Natural killer cell (primary cell): ENCODE measurements at places on chromosomes 1 and 21.

DNA sequence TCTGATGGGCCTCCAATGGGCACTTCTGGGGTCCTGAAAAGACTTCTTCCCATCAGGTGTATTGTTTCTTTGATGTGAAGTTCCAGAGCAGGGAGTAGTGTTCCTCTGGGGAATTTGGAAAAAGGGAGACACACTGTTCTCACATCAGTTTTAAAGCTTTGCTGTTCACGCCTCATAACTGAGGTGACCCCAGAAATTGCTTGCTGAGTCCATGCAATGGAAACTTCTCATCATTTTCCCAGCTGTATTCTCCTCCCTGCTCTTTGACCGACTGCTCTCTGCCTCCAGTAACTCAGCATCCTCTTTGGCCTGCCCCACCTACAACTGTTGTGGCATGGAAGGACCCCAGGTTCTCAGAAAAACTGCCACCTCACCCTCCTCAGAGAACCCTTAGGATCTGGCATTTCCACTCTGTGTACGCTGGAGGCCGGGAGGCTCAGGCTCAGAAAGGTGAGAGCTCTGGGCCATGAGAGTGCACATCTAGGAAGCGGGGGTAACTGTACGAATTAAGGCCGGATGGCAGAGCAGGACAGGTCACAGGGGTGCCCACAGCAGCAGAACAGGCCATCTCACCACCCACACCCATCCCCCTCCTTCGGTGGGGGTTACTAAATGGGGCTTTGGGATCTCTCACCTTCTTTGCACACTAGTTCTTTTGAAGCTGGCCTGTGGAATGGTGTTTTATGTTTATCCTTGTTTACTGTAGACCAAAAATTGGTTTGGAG, 51.2 kb downstream of the STX6 start:
- no peak for DNase-seq

DNA sequence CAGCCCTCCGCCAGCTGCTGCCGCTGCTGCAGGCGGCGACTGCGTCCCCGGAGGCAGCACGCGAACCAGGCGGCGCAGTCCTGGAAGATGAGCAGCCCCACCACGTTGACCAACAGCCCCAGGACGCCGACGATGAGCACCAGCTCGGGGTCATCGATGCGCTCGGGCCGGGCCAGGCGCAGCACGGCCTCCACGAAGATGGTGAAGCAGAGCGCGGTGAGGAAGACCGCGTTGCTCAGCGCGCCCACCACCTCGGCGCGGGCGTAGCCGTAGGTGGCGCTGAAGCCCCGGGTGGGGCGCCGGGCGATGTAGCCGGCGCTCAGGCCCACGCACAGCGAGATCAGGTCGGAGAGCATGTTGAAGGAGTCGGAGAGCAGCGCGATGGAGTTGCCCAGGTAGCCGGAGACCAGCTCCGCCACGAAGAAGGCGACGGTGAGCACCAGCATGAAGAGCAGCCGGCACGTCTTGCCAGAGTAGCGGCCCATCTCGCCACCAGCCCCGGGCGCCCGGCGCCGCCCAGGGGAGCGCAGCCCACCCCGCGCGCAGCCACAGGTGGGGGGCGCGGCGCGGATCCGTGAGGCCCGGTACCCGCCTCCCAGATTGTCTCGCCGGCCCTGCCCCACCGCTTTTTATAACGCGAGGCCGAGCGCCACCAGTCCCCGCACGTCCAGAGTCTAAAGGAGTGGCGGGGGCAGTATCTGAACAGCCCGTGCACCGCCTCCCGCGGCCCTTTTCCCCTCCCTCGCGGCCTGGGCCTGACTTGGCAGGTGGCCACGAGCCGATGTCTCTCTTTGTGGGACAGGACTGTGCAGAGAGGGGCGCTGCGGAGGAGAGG, at the start of gene SLC30A10:
Gene SLC30A10 (minus strand): TSS at position 602 of the 835 bp plus-strand sequence. CDS start 117 bp downstream, at position 485.
- DNase-seq = no peak

DNA sequence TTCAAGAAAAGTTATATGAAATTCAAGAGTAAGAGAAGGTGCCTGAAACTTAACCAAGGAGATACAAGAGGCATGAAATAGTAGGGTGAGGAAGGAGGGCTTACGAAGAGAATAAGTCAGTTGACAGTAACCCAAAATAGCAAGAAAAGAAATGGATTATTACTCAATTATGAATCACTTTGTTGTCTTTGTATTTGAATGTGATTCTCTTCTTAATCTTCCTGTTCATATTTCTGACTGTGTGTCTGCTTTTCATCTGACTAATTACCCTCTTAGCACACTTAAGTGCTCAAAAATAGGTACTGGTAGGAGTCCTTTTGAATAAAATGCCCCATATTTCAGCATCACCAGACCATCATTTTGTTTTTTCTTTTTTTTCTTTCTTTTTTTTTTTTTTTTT, 39.4 kb downstream of the GLMN start:
- DNase-seq = no peak

- DNase-seq = no peak
These were observed 36.8 kb upstream of the COL6A2 start for GRCh38 chr21:46061063-46061462.

- no peak for DNase-seq
These were observed at the start of gene LIN28A for GRCh38 chr1:26410706-26411623. TSS of gene LIN28A (plus strand) at chr1:26410817. CDS start at chr1:26410892, 75 bp downstream.

- DNase-seq = peak; percentile 54
These were observed at the start of gene STUM for GRCh38 chr1:226548256-226549093. TSS of gene STUM (plus strand) at chr1:226548764. CDS start at chr1:226548905, 141 bp downstream.

- DNase-seq = no peak
These were observed 27.8 kb downstream of the SELL start for GRCh38 chr1:169683661-169684060.

DNA sequence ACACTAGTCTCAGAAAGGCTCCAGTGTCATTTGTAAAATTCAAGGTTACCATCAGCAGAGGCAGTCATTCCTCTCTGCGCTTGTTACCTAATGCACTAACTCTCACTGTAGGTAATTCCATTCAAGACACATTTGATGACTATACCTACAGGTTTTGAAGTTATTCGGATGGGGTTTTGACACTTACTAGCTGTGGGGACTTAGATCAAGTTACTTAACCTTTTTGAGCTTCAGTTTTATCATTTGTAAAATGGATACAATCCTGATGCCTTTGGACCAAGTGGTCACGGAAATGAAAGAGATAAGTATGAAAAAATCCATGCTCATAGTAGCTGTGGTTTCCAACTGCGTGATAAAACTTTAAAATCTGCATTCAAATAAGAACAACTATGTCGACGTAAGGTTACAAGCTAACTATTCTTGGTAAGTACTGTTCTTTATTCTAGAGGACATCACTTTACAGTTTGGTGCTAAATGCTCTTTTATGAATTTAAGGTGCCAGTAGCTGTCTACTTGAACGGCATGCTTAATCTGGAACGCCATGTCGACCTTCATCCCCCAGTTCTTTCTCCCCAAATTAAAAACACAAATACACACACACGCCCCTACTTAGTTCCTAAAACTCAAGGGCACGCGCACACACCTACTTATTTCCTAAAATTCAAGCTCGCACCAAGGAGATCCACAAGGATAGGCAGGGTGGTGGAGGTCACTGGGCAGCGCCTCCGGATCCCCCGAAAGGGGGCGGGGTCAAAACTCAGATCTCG, 550 bp upstream of the NFYC start:
- peak; percentile 45 for DNase-seq

- peak; percentile 18 for DNase-seq
These were observed 137.6 kb downstream of the PTGER3 start for GRCh38 chr1:70910013-70910412.

GRCh38 chr1:10522322-10522860, 47.6 kb downstream of the PEX14 start:
- DNase-seq = no peak

DNA sequence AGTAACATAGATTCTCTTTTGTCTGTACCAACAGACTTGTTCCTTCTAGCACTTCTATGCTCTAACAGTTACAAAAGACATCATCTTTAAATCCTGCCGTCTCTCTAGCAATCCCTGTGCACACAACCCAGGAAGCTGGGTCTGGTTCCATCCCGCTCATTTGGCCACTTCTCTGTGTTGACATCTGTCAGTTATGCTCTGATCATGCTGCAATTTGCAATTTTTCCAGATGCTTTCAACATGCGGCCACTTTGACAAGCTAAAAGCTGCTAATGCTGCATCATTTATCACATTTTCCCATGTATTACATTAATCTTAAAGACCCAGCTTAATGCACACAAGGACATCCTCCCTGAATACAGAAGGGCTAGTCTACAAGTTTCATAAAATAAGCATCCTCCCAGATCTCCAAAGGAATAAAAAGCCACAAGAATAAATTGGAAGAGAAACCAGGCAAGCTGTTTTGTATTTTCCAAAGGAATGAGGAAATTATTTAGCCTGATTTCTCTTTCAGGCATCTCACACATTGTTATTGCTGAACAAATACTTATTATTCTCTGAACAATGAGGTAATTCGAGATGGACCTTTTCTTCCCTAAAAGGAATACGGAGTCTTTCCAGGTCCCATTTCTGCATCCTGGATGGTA, 19.0 kb upstream of the LRRC52 start:
- DNase-seq = no peak

DNA sequence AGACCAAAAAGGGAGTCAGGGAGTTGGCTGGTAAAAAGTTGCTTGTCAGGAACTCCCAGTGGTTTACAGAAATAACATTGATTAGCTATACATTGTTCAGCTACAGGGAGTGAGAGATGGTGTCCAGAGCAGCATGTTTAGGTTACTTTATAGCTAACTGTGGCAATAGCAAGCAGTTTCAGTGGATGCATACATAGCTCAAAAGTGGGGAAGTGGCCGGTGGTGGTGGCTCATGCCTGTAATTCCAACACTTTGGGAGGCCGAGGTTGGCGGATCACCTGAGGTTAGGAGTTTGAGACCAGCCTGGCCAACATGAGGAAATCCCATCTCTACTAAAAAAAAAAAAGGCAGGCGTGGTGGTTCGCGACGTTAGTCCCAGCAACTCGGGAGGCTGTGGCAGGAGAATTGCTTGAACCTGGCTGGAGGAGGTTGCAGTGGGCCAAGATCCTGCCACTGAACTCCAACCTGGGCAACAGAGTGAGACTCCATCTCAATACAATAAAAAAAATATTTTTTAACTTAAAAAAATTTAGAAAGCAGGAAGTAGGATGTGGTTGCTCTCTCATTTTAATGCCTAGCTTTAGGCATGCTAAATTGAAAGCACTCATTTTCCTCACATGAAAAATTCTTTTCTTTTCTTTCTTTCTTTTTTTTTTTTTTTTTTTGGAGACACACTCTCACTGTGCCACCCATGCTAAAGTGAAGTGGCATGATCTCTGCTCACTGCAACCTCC, 109.7 kb downstream of the PPIAL4G start:
- no peak for DNase-seq

DNA sequence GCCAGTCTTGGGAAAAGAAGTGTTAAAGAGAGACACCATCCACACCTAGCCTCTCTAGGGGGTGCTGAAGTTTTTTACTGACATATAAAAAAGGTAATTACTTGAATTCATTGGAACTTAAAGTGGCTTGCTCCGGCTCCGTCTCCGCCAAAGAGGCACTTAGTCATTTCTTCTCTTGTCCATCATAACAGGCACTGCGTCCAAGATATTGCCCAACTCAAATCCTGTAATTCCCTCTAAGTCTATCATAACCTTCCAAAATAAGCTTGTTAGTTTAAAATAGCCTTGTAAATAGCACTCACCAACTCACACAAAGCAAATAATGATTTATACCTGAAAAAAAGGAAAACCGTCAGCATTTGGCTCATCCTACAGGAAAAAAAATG, 160.5 kb downstream of the ZBTB18 start:
- DNase-seq = no peak
